Activated CD8-positive, alpha-beta memory T cell treated with anti-CD3 and anti-CD28 coated beads for 1 hour (primary cell): ENCODE measurements at places on chromosomes 16 and 17.

GRCh38 chr17:2598166-2598565 is 4.7 kb downstream of the PAFAH1B1 start:
- no peak for DNase-seq

- no peak for DNase-seq
Observed at GRCh38 chr16:8935989-8936388, 27.7 kb downstream of the USP7 start.

- DNase-seq, result no peak
Observed at GRCh38 chr17:28249706-28250105, 69.3 kb upstream of the TMEM97 start.

DNA sequence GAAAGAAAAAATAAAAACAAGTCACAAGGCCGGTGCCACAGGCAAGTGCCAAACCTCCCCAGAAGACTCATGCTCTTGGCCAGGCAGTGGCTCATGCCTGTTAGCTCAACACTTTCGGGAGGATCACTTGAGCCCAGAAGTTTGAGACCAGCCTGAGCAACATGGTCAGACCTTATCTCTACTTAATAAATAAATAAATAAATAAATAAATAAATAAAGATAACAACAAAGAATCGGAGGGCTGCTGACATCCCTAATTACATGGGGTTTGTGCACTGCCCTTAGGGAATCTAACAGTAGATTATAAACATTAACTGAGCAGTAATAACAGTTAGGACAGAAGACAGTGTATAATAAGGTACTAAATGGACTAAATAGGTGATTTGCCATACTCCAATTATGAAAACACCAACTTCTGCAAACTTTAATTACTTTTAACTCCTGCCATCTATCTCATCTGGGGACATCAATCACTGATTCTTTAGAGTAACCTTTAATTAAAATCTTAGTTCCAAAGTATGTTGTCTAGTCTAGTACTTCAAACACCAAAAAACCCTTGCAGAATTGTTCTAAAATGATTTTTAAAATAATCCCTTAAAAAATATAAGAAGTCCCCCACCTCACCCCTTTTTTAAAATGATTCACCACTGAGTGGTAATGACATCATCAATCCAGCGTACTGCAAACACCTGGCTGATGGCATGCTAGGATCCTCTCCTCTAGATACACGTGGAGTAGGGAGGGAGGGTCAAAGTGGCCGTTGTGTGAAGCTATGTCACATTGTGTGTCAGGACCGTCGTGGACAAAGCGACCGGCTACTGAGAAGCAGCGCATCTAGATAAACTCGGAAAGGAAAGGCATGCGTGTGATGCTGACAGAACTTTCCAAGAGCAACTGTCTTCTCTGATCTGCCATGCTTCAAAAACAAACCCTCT is 28.5 kb downstream of the CYTH1 start:
- peak; percentile 23 for DNase-seq

DNA sequence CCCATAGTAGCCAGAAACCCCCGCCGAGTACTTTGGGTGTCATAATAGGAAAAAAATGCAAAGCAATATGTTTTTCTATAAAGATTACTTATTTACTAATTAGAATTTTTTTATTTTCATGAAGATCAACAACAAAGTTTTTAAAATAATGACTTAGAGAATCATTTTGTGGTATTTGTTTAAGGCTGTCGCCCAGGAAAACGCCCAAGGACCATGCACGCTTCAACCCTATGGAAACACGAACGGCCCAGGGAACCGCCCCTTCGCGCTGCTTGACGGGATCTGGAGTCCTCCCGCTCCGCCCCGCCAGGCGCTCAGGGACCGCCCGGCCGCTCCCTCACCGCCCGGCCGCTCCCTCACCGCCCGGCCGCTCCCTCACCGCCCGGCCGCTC is 408 bp upstream of the KPNA2 start:
- DNase-seq, result peak; percentile 63

GRCh38 chr17:63221939-63222338 is 224.2 kb downstream of the CYB561 start:
- DNase-seq, result no peak

- DNase-seq, result no peak
Observed at GRCh38 chr17:54967621-54968261, 713 bp downstream of the COX11 start.

GRCh38 chr17:79803421-79803996 is 6.6 kb upstream of the CBX8 start:
- DNase-seq, result no peak

GRCh38 chr17:60524463-60525327 is 1.3 kb downstream of the APPBP2 start:
- DNase-seq, result no peak

DNA sequence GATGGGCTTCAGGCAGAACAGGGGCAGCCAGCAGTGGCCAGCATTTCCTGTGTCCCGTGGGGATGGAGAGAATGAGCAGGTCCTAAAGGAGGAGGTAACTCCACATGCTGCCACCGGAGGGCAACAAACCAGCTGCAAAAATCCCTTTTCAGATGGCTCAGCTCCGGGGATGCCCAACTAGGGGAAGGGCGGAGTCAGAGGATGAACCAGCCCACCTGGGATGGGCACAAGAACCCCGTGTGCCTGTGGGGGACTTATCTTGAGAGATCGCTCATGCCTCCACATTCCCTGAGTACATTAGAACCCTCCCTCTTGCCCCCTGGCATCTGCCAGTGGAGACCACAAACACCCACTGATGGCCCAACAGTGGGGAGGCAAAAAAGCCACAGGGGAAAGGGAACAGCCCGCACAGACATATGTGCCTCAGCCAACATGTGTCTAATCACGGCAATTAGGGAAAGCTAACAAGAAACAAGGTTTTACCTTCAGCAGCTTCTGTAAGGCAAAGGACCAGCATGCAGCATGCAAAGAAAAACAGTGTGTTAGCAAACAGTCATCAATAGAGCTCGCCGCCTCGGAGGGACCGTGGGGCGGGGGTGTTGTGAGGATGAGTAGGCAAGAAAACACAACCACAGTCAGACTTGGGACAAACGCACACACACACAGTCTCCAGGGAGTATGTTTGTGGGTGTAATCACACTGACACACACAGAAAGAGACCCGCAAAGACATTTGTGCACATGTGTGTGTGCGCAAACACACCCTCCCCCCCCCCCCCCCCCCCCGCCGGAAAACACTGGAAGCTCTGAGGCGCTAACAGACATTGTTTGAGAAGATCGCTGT is 64.0 kb downstream of the MYO18A start:
- no peak for DNase-seq

DNA sequence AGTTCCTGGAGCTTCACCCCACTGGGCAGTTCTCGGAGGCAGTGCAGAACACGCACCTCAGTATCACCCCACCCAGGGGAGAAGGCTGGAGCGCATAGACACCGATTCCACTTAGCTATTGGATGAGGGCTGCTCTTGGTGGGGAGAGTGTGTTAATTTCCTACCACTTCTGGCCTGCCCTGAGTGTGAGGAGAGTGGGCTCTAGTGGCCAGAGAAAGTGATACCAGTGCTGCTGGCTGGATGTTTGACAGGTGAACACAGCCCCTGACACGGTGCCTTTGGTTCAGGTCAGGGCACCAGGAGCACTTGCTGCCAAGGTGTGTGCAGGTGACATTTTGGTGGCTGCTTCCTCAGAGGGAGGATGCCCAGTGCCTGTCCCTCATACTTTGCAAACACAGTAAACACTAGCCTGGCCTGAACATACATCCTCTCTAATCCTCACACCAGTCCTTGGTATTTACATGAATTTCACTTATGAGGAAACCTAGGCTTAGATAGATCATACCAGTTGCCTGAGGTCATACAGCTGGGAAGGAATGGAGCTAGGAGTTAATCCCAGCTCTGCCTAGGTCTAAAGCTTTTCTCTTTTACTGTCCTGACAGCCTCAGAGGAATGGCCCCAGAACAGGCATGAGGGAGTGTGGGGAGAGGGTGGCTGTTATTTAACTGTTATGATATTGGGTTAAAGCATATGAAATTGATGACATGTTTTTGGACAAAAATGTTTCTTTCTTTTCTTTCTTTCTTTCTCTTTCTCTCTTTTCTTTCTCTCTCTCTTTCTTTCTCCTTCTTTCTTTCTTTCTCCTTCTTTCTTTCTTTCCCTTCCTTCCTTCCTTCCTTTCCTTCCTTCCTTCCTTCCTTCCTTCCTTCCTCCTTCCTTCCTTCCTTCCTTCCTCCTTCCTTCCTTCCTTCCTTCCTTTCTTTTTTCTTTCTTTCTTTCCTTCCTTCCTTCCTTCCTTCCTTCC is 21.0 kb upstream of the ITGAX start:
- no peak for DNase-seq

GRCh38 chr17:78425429-78425828 is 47.0 kb downstream of the PGS1 start:
- DNase-seq, result no peak

GRCh38 chr16:10343124-10343760 is 42.6 kb upstream of the ATF7IP2 start:
- DNase-seq, result no peak

DNA sequence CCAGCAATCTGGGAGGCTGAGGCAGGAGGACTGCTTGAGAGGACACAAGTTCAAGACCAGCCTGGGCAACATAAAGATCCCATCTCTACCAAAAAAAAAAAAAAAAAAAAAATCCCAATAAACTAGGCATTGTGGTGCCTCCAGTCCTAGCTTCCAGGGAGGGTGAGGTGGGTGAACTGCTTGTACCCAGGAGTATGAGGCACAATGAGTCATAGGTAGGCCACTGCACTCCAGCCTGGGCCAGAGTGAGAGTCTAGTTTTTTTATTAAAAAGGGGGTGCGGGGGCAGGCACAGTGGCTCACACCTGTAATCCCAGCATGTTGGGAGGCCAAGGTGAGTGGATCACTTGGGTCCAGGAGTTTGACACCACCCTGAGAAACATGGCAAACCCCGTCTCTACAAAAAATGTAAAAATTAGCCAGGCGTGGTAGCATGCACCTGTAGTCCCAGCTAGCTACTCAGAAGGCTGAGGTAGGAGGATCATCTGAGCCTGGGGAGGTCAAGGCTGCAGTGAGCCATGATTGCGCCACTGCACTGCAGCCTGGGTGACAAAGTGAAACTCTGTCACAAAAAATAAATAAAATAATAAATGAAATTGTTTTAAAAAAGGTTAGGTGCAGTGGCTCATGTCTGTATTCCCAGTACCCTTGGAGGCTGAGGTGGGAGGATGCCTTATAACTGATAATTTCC is 7.8 kb upstream of the CHST6 start:
- DNase-seq, result no peak

DNA sequence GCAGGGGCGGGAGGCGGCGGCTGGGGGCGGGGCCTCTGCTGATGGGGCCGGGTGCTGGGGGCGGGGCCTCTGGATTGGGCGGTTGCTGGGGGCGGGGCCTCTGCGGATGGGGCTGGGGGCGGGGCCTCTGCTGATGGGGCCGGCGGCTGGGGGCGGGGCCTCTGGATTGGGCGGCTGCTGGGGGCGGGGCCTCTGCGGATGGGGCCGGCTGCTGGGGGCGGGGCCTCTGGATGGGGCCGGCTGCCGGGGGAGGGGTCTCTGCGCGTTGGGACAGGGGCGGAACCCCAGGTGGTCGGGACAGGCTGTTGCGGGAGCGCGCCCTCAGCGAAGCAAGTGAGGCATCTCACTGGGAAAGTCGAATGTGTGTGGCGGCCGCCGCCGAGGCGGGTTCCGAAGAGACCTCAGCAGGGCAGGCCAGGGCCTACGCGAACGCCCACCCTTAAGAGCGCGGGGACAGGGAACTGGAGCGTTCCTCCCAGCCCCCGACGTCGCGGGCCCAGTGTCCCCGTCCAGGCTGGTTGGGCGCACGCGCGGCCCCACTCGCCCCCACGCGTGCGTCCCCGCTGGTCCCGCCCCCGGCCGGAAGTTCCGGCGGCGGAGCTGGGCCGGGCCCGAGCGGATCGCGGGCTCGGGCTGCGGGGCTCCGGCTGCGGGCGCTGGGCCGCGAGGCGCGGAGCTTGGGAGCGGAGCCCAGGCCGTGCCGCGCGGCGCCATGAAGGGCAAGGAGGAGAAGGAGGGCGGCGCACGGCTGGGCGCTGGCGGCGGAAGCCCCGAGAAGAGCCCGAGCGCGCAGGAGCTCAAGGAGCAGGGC is at the start of gene STUB1:
Gene STUB1, plus strand, starts transcription at position 597 of the 811 bp plus-strand sequence. Its CDS starts 116 bp downstream, at position 713.
- peak; percentile 82 for DNase-seq

GRCh38 chr16:30068750-30069610 is 3.4 kb downstream of the ALDOA start:
- DNase-seq, result no peak

- no peak for DNase-seq
Observed at GRCh38 chr16:1780677-1781072, 1.7 kb downstream of the SPSB3 start.

- DNase-seq, result no peak
Observed at GRCh38 chr17:39156491-39156890, 5.1 kb upstream of the PLXDC1 start.

- no peak for DNase-seq
Observed at GRCh38 chr17:58092797-58093385, 9.7 kb downstream of the DYNLL2 start.

GRCh38 chr17:80682372-80682771 is 137.7 kb downstream of the RPTOR start:
- no peak for DNase-seq

- DNase-seq, result no peak
Observed at GRCh38 chr16:31451681-31452351, 7.5 kb upstream of the ARMC5 start.

DNA sequence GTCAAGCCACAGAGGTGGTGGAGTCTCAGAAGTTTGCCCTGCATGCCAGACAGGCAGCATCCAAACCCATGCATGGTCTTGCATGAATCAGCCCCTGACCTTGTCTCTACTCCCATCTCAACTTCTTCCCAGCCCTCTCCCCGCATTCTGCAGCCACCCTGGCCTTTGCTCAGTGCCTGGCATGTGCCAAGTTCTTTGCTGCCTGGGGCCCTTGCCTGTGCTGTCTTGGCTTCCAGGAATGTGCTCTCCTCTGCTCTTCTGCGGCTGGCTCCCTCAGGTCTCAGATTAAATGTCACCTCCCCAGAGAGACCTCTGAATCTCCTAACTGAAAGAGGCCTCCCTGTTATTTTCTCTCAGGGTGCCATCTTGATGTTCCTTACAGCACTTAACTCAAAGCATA is 17.6 kb downstream of the DRC3 start:
- DNase-seq, result no peak

DNA sequence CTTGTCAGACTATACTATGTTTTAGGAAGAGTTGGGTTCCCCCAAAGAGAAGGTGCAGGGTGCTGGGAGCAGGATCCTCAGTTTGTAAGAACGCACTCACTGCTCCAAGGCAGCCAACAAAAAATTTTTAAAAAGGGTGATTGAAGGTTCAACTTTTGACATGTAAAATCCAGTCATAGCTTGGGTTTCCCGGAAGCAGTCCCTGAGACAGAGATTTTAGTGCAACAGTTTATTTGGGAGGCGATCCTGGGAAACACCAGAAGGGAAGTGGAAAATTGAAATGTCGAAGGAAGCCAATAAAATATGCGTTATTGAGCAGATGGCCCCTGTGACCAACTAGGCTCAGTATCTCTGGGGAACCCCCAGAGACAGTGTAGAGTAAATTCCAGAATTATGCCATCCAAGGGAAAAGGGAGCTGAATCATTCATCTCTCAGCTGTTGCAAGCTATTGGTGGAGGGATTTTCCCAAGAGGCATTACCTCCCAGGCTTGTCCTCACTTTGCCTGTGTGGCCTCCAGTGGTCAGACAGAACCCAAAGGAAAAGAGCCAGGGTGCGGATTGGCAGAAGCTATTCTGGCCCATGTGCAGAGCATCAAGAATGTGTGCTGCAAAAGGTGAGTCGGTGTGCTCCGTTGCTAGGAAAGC is 72.9 kb downstream of the HS3ST3B1 start:
- no peak for DNase-seq
